ENCODE measurements at places on chromosomes 7 and 10.

DNA sequence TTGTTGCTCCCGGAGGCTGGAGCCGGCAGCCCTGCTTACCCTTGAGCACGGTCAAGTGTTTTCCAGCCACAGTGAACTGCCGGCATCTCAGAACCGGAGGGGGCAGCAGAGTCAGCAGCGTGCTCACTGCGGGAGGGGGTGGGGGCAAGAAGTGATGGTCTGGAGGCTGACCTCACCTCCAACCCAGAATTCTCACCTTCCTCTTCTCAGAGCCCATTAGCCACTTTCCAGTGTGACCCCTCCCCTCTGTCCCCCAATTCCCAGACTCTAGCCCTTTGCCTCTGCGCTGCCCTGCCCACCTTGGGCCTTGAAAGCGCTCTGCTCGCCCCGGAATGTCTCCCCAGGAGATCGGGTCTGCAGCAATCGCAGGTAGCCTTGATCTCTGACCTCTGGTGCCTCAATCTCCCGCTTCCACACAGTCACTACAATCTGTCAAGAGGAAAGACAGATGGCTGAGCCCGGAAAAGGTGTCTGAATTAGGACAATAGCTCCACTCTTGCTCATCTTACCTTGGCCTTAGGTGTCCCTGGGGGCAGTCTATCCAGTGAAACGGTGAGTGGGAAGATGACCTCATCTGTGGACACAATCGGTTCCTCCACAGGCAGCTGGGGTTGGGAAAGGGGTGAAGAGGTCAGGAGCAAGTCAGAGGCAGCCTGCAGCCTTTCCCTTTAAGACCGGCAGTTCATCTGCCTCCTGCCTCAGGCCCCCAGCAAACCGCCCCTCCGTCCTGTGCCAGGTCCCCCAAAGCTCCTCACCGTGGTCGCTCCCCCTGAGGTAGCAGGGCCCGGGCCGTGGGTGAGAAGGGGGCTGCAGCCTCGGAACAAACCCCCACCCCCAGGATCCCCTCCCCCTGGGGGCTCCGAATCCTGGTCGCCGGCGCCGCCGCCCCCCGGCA is 942 bp downstream of the TRAPPC14 start:
- DNase-seq: no peak

- no peak for DNase-seq
These were observed 472.9 kb upstream of the AKR1E2 start for GRCh38 chr10:4353059-4353655.

DNA sequence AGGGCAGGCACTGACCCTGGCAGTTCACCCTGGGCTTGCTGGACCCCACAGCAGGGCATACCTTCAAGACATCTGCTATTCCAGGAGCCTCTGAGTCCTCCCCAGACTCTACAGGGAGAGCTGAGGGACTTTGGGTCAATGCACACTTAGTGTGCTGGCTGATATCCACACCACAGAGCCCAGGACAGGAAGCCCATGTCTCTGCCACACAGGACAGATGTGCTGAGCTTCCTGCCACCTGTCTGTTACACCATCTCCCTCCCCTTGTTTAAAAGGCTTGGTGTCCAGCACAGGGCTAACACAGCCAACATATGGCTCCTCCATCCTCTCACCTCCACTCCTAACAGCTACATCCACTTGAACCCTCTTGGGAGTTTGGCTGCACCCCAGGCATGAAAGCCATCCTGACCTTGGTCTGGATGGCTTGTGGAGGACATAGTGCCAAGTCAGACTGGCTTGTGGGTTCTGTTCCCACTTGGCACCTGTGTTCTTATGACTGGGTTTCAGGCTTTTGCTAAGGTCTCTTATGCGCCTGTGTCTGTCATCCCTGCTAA is 529.8 kb downstream of the GALNT17 start:
- DNase-seq: no peak

DNA sequence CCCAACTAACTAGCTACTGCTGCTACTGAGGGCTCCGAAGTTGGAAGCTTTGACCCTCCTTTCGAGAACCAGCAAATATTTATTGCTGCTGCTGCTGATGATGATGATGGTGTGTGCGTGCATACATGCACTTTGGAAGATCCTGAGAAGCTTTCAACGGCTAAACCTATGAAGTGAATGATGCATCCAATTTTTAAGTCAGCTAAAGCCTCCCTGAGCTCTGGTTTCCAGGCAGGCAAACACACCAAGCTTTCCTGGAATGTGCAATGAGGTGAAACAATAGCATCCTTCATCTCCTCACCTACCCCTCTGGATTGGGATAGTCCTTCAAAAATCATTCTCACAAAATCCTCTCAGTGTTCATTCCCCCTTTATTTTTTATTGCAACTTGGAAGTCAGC is 13.9 kb downstream of the MACC1 start:
- DNase-seq: no peak

DNA sequence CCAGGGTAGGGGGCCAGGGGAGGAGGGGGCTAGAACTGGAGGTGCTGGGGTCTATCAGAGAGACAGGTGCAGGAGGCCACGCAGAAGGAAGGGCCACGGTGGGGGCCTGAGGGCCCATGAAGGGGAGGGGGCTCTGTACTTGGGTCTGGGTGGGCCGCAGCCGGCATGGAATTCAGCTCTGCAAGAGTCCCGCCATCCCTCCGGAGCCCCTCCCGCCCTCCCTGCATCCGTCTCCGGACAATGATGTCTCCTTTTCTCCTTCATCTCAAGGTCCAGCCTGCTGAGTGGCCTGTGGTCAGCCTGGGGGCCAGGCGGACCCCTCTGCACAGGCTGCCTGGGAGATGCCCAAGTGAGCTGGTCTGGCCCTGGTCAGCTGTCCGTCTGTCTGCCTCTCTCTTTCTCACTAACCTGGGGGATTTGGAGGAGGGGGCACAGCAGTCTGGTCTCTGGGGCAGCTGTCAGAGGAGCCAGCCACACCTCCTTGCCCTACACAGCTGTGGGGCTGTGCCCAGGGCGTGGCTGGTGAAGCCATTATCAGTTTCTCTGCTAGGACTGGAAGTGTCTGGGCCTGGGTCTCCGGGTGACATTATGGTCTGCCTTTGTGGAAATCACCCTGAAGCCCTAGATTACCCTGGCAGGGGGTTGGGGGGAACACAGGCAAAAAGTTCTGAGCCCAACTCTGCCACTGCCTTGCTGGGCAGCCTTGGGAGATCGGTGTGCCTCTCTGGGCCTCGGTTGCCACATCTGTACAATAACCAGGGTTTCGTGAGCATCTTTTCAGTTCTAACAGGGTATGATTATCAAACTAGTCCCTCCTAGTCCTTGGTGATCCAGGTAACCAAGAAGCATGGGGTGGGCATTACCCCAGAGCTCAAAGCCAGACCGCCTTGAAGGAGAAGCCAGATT is 19.0 kb upstream of the HSPB1 start:
- no peak for DNase-seq

GRCh38 chr10:73086816-73087215 is 9.8 kb downstream of the P4HA1 start:
- no peak for DNase-seq

DNA sequence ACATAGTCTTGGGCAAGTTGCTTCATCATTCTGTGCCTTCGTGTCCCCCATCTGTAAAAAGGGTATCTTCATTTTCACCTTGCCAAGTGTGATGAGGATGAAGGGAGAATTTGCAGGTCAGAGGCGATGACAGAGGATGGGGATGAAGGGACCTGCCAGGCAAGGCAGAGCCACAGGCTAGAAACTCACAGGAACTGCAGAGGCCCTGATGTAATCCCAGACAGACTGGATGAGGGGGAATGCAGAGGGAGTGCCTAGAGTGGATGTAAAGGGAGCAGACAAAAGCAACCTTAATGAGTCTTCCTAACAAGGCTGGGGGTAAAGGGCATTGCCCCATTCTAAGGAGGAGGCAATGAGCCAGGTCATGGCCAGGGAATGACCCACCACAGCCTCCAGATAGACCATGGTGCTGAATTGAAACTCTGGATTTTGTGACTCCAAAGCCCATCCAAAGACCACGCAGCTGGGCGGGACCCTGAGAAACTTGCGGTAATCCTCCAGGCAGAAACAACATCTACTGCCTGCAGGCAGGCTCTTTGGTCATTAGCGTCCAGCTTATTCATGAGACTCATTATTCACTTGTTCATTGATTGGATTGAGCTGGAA is 1.9 kb downstream of the ANTXRL start:
- no peak for DNase-seq

GRCh38 chr7:23454881-23455526 is 15.3 kb downstream of the IGF2BP3 start:
- no peak for DNase-seq

- no peak for DNase-seq
These were observed 213.5 kb downstream of the PTPRN2 start for GRCh38 chr7:158374146-158374545.

- no peak for DNase-seq
These were observed 42.1 kb upstream of the ADRA2A start for GRCh38 chr10:111034598-111035310.

- no peak for DNase-seq
These were observed 15.9 kb downstream of the FBH1 start for GRCh38 chr10:5905854-5906507.

DNA sequence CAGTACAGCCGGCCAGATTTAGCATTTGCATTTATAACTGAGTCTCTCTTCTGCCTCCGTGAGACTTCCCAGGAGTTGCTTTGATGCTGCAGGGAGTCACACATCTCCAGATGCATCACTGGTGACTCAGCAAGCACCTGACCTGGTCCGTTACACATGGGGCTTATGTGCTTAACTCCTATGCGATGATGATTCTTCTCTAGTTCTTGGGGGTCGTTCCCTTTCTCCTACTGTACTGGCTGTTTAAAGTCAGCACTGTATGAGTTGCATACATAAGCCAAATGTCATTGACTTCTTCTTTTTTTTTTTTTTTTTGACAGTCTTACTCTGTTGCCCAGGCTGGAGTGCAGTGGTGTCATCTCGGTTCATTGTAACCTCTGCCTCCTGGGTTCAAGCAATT is 13.0 kb upstream of the AKR1E2 start:
- DNase-seq: no peak

DNA sequence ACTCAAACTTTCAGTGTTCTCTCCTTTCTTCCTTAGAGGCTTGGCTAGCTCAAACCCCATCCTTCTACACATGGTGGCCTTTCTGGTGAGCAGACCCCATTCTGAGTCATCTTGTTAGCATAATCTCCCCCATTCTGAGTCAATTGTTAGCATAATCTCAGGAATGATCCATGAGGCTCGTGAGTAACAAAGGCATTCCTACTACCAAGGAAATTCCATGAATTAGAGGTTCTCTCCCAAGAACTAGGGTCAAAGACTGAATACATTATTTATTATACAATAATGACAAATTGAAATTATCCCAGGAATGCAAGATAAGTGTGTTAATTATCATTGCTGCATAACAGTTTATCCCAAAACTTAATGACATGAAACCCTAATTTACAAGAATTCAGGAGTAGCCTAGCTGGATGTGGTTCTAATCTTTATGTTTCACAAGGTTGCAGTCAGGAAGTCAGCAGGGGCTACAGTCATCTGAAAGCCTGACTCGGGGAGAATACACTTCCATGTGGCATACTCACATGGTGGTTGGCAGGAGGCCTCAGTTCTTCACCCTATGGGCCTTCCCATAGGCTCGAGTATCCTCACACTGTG is 100.2 kb downstream of the MMRN2 start:
- DNase-seq: no peak

DNA sequence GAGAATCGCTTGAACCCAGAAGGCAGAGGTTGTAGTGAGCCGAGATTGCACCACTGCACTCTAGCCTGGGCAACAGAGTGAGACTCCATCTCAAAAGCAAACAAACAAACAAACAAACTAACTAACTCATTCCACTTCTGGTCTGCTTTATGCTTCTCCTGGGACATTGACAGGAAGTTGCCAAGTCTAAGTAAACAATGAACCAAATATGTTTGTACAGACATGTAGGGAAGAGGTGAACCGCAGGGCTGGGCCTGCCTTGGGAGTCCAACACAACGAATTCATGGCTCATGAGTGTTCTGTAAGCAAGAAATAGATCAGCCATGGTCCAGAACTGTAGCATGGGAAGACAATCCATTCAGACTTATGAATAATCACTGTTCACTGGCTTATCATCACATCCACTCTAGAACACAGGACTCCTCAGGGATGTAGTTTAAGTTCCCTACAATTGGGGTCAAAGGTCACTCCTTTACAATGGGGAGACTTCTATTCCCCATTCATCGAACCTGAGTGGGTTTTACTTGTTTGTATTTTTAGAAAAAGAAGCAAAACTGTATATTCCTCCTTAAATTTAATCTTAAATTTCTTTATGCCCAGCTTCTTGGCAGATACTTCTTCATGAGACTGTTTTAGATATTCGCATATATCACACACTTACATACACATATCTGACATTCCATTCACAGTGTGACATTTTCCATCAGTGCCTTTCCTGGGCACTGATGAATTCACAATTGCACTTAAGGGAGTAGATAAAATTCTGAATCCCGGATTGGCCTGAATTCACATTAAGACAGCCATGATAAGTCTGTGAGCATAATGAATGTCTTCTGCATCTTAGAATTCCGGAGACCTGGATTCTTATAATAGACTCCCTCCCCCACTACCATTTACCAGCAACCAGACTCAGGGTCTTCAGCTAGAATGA is 159.1 kb upstream of the EEPD1 start:
- no peak for DNase-seq

DNA sequence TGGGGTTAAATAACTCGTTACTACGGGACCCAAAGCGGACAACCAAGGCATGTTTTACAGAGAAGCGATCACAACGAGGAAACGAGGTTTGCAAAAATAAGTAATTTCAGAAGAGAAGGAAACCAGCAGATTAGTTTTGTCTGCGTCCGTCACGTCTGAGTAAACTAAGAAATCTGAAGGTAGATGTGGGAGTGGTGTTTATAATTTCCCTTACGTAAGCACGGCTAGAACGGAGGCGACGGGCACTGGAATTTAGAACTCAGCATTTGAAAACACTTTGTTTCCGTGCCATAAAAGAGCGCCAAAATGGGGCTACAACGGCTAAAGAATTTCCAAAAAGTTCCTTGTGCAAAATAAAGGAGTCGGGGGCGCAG is 718 bp upstream of the UMAD1 start:
- DNase-seq: no peak

DNA sequence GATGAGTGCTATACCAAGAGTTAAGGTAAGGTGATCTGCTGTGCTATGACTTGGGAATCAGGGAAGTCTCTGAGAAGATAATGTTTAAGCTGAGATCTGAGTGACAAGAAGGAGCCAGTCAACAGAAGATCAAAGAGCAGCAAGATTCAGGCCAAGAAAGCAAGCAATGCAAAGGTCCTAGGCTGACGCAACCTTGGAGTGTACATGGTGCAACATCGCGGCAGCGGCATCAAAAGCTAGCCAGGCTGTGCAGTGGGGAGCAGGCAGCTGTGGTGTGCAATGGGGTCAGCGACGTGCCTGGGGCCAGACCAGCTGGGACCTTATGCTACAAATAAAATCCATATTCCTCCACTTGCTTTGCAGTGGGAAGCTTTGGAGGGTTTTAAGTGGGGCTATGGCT is 324.1 kb downstream of the LRMDA start:
- DNase-seq: no peak

All from substantia nigra (tissue), 51 donors.